ENCODE measurements at places on chromosomes 4 and X.

GRCh38 chr4:101355246-101355645 is 7.9 kb upstream of the PPP3CA start:
- DNase-seq: no peak

DNA sequence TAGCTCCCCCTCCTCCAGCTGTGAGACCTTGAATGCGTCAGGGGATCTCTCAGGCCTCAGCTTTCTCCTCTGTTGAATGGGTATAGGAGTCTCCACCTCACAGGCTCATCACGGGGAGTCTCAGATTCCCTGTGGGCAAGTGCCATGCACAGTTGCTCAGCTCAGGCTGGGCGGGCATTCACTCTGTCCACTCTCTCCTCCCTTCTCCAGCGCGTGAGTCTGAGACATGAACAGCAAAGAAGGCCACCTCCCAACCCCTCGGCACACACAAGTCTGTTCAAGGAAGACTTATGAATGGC is 60.0 kb downstream of the HTRA3 start:
- DNase-seq: no peak

DNA sequence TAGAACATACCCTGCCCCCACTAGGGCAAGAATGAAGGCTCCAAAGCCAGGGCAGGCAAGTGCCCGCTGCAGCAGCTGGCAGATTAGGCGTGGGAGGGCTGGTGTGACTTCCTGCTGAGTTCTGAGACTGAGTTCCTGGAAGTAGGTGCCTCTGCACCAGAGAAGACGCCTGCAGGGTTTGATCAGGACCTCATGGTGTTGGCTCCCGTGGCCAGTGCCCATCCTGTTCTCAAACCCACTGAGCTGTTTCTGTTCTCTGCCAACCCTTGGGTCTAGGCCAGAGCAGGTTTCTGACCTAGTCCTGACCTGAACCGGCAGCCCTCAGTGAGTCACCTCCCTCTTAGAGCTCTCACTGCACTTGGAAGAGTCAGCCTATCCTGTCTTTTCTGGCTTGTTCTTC is 220.7 kb downstream of the HS6ST2 start:
- no peak for DNase-seq

DNA sequence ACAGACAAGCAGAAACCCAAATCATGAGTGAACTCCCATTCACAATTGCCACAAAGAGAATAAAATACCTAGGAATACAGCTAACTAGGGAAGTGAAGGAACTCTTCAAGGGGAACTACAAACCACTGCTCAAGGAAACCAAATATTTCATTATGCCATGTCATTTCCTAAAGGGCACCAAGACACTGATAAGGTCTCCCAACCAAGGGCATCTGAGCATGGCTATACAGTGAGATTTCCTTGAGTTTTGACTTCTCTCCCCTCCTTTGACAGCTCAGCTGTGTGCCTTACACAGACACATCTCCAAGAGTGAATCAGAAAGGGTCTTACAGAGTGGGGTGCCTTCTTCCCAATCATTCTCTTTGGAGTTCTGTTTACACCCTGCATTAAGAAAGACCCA is 40.4 kb downstream of the PCDH7 start:
- no peak for DNase-seq

DNA sequence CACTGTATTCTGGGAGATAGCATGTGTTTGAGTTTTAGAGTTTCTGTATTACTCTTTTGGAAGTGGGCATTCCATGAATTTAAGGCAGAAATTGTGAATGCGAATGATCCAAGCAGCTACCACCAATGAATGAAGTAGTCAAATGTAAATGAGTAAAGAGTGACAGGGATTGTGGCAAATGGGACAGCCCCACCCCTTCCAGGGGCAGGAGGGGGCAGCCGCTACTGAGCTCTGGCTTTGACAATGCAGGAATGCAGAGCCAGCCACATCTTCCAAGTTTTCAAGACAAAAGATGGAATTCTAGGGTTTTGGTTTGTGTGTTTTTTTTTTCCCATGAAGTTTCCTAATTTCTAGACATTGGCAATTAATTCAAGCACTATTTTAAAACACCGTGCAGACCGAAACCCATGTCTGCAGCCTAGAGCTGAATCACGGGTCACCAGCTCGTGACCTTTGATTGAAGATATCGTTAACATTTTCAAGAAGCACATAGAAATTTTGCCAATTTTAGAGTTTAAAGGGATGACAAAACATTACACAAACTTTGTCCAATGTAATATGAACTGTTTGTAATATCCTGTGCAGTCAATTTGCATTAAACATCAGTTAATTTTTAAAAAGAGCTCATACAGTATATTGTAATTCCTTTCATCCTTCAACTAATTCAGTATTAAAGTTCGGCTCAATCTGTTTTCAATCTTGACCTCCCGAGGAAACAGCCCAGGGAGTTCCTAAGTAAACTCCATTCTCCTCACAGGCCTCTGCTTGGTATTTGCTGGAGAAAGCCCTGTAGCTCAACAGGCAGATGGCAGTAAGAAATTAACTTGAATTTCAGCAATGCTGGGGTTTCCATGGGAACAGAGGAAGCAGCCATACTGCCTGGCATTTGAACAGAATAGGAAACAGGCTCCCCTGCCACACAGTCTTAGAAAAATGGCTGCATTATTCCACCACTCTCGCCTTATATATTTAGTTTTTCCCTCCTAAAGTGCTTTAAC is 83.4 kb downstream of the UCHL1 start:
- no peak for DNase-seq

- no peak for DNase-seq
Measured at GRCh38 chr4:126986828-126987227, 645.9 kb upstream of the INTU start.

GRCh38 chr4:159946983-159947615 is 844.2 kb downstream of the RAPGEF2 start:
- no peak for DNase-seq

DNA sequence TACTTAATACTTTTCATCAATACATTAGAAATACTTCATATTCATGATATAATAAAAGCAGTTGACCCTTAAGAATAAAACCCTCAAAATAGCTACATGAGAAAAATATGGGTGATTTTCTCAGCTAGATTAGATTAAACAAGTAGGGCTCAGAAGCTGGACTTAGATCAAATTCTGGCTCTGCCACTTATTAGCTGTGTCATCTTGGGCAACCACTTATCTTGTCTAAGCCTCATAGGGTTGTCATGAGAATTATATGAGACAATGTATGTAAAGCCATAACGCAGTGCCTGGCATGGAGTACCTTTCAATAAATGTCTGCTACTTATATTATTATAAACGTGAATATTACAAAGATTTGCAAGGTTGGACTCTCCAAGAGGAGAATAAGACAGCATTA is 84.3 kb upstream of the PGRMC2 start:
- DNase-seq: no peak

DNA sequence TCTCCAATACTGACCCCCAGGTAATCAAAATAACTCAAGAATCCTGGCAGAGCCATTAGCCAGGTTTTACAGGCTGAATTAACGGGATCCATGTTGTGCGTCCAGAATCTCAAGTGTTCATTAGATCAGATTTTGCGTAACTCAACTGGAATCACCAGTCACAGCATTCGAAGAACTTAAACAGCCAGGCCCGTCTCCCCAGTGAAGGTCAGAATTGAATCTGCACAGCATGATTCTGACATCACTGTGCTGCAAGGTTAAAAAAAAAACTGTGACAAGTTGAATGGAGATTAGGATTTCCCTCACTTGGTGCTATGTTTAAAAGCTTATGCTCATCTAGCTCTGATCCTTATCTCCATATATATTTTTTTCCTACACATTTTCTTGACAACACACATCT is 96.1 kb downstream of the ANOS1 start:
- no peak for DNase-seq

DNA sequence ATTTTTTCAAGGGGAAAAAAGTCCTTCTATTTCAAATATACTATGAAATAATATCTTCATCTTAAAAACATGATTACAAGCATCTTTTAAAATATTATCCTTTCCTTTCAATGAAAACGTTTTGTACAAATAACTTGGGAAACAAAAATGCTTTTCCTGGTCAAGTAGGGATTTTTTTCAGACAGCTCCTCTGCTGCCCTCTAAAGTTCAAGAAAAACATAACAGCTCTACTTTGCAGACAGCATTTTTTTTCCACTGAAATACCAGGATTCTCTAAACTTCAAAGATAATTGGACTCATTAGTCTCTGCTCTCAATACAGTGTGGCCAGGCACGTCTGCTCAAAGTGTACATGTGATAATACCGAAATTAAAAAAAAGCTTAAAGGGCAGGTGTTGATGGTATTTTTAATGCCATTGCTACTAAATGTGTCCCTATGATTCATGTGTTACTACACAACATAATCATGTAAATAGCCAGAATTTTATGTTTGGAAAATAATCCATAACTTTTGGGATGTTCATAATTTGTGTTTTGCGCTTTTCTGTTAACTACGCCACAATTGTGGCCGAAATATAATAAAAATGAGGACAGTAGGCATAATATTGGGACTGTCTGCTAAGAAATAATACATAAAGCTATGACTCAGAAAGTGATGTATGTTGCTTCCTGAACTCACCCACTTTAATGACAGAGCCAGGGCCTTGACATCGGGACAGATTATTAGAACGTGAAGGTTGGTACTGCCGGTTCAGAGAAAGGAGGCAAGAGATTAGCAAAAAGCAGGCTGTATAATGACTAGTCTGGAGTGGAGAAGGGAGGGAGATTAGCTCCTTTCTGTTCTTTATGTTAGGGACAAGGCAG is 478.9 kb downstream of the KCNIP4 start:
- DNase-seq: no peak

GRCh38 chrX:48076343-48076742 is 4.9 kb upstream of the ZNF630 start:
- DNase-seq: no peak

GRCh38 chrX:8306291-8306925 is 135.3 kb upstream of the VCX2 start:
- no peak for DNase-seq

GRCh38 chr4:138181287-138181686 is 60.9 kb downstream of the SLC7A11 start:
- DNase-seq: no peak
